Posterior vena cava (tissue), 2 donors: ENCODE measurements at places on chromosomes 4 and X. TPM values are rescaled to one million over a fixed set of nuclear protein-coding genes. Genes with fewer than 3 reads are reported as not detected.

DNA sequence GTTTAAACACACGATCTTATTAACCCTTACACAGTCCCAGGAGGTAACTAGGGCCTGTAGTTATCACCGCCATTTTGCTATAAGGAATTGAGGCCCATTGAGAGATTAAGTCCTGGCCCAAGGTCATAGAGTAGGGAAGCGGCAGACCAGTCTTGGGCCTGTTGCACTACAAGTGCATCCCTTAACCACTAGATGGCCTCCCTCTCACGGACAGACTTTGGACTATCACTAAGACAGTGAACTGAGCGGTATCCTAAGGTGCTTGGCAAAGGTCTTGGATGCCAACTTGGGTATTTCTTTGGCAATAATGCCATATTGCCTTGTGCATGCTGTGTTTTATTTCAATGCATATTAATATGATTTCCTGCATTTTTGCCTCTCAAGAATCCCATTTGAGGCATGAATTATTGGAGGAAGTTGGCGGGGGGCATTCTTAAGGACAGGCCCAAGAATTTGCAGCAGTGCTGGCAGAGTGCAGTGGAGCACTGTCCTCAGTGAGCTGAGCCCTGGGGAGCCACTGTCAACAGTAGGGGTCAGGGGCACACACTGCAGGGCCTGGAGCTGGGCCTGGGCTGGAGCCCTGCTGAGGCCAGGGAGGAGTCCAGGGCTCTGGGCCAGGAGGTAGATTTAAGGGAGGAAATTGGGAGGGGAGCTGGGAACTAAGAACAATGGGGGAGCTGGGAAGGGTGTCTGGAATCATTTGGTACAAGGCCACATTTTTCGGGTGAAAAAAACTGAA is 147.4 kb downstream of the SMIM20 start:
- DNase-seq, result no peak

The SLC25A53 gene
- total RNA-seq, result 8.2 TPM

DNA sequence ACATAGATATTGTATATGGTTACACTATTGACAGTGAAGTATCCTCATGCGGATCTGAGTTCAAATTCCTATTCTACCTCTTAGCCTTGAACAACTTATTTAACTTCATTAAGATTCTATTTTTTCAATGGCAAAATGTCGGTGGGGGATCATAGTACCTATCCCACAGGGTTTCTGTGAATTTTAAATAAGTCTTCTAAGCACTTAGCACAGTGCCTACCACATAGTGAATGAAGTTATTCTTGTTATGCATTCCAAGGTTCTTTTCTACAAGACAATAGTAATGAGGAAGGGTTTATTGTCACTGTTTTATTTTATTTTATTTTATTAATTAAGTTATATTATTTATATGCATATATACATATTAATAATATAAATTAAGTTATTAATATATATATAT is 8.8 kb upstream of the ENAM start:
- DNase-seq, result no peak

The RTL9 gene
- total RNA-seq, result 0.19 TPM

DNA sequence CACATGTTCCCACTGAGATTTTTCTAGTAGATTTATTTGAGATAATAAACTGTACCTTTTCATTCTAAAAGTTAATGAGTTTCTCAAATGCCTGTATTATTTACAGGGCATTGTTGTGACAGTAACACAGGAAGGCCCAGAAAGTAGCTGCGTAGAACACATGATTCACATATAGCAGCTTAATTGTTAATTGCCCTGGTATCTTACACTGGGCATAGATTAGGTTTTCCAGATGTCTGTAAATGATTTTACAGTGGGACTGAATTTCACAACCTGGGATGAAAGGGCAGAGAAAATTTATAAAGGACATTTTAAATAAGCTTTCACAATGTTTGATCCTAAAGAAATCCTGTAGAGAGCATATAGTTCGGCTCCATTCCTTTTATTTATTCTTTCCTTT is 27.6 kb downstream of the UGT8 start:
- DNase-seq, result no peak

GRCh38 chr4:47942081-47942819 is 27.9 kb upstream of the NFXL1 start:
- DNase-seq, result no peak

DNA sequence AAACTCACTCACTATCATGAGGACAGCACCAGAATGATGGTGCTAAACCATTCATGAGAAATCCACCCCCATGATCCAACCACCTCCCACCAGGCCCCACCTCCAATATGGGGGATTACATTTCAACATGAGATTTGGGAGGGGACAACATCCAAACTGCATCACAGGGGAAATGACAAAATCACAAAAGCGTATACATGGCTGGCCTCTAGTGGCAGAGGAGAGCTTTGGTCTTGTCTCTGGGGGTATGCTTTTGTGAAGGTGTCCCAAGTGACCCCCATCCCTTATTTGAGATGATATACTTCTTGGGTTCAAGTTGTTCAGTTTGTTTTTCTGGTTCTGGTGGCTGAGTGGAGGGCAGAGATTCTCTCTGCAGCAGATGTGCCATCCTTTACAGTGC is 8.5 kb upstream of the SETD7 start:
- DNase-seq, result no peak

DNA sequence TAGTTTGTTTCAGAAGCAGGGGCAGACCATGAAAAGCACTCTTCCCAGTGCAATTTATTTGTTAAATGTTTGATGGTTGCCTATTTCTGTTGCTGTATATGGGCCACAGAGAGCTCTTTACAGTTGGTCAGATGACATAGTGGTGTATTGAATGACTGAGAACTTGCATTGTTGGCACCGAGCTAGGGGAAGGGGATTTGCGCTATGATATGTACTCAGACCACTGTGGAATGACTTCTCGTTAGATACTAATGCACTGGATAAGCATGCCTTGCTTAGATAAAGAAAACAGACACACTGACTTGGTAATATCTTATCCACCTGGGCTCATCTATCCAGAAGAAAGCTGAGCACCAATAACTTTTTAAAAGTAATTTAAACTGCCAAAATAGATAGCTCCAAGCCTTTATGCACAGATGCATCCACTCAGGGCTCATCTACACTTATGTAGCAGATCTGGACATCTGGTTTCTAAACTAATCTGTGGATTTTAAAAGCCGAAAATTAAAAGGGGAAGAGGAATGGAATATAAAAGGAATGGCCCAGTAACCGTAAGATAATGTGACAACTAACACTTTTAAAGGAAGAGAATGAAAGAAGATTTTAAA is 132.7 kb downstream of the GATB start:
- no peak for DNase-seq

The AR gene
- total RNA-seq, result 15.4 TPM

The OTC gene
- 2.9 TPM for total RNA-seq

DNA sequence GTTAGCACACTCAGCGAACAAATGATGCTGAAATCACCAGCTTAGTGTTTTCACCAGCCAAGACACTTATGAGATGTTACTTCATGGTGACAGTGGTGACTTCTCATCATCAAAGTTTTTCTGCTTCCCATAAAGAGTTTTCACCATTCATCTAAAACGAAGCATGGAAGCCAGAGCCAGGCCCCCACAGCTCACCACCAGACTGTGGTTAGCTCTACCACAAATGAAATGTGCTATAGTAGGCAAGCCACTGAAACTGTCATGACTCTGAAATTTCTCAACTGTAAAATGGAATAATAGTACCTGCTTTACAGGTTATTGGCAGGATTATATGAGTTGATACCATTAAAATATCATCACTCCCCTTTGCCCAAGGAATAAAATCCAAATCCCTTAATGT is 56.4 kb upstream of the HHIP start:
- no peak for DNase-seq

- no peak for DNase-seq
Measured at GRCh38 chr4:39118034-39118658, 56.1 kb downstream of the KLHL5 start.

DNA sequence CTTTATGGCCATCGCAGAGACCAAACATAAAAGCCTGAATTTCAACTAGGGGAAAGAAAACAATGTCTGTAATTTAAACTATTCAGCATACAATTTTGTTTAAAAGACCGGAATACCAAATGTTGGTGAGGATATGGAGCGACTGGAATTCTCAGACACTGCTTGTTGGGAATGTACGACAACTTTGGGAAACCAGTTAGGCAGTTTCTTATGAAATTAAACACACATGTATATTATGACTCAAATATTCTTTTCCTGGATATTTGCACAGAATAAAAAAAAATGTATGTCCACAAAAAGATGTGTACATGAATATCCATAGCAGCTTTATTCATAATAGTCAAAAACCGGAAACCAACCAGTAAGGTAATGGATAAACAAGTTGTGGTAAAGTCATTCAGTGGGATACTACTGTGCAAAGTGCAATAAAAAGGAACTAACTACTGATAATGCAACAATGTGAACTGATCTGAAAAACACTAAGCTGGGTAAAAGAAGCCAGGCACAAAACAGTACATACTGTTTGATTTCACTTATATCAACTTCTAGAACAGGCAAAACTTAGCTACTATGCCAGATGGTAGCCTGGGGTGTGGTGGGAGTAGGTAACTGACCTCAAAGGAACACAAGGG is 152.7 kb upstream of the FTHL17 start:
- no peak for DNase-seq

The PCDH7 gene
- total RNA-seq, result 124 TPM

- DNase-seq, result no peak
Measured at GRCh38 chr4:61245069-61245714, 45.1 kb downstream of the ADGRL3 start.

GRCh38 chr4:99052902-99053301 is 35.7 kb downstream of the ADH5 start:
- DNase-seq, result no peak
